Glutamatergic neuron (in vitro differentiated cells): ENCODE measurements at places on chromosomes 1 and 21.

DNA sequence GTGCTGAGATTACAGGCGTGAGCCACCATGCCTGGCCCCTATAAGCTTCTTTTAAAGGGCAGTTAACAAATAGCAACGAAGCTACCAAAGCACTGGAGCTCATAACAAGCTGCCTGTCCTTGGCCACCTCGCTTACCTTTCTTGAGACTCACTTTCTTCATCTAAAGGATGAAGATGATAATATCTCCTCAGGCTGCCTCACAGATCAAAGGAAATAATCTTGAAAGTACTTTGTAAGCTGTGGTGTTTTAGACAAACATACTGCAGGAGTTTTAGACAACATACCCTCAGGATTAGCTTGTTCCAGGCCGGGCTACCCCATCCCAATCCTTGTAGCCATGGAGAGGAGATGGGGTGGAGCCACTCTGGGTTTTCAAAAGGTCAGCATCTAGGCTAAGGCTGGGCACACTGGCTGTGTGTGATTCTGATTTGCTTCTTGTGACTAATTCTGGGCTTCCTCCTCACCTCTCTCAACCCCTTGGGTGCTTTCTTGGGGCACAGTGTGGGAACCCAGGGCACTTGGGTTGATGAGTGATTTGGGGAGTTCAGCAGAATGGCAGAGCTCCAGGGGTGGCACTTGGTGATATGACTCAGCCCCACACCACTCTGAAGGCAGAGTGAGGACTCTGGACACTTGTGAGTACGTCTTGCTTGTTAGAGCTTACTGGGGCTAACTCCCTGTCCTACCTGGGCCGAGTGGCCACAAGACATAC, 5.2 kb downstream of the GPR25 start:
- DNase-seq: no peak

- no peak for DNase-seq
Observed at GRCh38 chr1:234393190-234393589, 19.9 kb downstream of the COA6 start.

GRCh38 chr1:16026723-16027484, 5.1 kb downstream of the CLCNKA start:
- DNase-seq: peak; percentile 78

DNA sequence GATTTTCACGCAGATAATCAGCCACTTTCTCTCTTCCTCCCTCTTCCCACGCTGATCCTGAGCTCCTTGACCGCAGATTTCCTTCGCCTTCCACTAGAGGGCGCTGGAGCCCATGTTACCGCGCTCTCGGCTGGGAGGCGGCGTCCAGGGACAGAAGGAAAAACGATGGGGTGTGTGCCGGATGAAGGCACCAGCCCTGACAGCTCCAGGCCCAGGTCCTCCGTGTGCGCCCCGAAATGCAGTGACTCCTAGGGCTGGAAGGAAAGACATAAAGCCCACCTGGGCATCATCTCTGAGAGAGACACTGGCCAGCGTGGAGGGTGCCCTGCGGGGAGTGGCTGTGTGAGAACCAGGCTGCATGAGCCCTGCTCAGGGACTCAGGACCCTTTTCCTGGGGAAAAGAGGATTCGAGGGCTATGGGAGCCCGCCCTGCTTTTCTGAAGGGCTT, 44.9 kb upstream of the CYP2J2 start:
- peak; percentile 88 for DNase-seq

- no peak for DNase-seq
Observed at GRCh38 chr1:177315761-177316160, 145.0 kb downstream of the BRINP2 start.

DNA sequence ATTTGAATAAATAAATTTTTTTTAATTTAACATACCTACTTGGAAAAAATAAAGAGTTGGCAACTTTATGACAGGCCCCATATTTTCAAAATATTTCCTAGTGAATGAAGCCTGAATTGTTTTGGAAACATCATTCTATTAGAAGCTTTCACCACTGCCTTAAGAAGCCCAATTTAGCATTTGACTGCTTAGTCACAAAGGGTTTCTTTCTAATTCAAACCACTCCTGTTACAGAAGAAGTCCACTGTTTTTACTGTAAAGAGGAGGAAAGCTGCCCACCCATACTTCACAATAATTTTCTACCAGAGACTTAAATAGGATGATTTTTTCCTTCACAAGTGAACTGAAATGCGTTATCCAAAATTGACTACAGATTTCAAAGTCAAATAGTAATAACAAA, 534.6 kb upstream of the PTBP2 start:
- no peak for DNase-seq

DNA sequence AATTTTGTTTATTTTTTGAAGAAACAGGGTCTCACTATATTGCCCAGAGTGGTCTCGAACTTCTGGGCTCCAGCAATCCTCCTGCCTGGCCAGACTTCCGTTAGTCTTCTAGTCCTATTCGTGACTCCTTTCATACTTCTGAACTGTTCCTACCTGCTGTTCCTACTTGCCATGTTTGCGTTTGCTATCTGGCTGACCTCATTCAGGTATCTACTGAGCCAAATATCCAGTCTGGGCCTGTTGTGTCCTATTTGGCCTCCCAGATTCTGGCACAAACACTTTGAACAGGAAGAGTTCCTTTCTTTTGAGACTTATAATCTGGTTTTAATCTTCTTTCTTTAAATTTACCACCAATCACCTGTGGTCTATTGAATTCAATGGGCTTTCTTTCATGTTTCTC, 6.9 kb upstream of the NR1I3 start:
- DNase-seq: no peak

GRCh38 chr1:89540406-89540970, 15.9 kb downstream of the LRRC8B start:
- no peak for DNase-seq

- DNase-seq: no peak
Observed at GRCh38 chr1:56437959-56438358, 141.4 kb downstream of the PLPP3 start.

DNA sequence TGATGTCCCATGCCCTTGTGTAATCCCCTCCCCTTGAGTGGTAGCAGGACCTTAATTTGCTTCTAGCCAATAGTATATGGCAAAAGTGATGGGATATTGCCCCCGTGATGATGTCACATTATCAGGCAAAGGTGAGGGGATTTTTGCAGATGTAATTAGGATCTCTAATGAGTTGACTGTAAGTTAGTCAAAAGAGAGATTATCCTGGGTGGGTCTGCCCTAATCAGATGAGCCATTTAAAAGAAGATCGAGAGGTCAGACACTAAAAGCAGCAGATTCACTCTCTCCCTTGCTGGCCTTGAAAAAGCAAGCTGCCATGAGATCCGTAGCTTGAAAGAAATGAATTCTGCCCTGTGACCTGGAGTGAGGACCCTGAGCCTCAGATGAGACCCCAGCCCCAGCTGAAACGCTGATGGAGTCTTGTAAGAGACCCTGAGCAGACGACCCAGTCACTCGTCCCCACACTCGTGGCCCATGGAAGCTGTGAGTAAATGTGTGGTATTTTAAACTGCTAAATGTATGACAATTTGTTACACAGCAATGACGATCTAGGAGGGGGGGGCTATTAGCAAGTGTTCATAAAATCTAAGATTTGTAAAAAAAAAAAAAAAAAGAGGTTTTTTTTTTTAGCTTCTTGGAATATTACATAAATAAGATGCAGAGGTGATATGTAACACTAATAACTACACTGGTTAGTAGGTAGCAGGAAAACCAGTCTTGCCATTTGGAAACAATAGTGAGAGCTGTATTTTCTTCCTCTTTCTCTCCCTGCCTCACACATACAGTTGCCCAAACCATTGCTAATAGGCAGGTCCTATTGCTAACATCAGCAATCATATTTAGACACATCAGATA, 50.3 kb upstream of the TARBP1 start:
- no peak for DNase-seq

GRCh38 chr1:78061825-78062523, 16.2 kb downstream of the GIPC2 start:
- DNase-seq: no peak

- no peak for DNase-seq
Observed at GRCh38 chr1:153936011-153936802, 10.3 kb downstream of the DENND4B start.

- DNase-seq: no peak
Observed at GRCh38 chr1:224448453-224449017, 13.9 kb upstream of the WDR26 start.

DNA sequence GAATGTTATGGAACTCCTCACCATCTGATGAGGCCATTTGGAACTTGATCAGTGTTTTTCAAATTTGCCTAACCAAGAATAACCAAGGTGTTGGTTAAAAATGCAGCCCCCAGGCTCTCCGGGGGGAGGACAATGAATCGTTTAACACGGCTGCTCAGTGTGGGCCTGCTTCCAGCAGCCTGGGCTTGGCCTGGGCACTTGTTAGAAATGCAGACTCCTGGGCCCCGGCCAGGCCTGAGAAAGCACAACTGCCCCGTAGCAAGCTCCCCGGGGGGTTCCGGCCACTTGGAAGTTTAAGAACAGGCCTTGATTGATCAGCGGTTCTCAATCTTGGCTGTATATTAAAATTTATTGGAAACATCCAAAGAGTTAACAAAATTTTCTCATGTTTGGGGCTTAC, 22.8 kb upstream of the C2CD2 start:
- DNase-seq: no peak

GRCh38 chr1:221169447-221169889, 290.2 kb downstream of the HLX start:
- DNase-seq: no peak

DNA sequence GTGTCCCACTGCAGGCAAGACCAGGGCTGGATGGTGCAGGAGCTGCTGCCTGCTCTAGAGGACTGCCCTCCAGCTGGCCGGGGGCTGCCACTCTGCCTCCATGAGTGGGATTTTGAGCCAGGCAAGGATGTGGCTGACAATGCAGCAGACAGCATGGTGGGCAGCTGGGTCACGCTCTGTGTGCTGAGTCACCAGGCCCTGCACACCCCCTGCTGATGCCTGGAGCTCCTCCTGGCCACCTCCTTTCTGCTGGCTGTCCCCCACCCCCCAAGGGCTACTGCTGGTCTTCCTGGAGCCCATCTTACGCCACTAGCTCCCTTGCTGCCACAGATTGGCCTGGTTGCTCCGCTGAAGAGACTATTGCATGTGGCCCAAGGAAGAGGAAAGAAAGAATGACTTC, 3.9 kb upstream of the ZSCAN20 start:
- DNase-seq: no peak

GRCh38 chr1:180029524-180030135, 75.0 kb downstream of the CEP350 start:
- DNase-seq: no peak

DNA sequence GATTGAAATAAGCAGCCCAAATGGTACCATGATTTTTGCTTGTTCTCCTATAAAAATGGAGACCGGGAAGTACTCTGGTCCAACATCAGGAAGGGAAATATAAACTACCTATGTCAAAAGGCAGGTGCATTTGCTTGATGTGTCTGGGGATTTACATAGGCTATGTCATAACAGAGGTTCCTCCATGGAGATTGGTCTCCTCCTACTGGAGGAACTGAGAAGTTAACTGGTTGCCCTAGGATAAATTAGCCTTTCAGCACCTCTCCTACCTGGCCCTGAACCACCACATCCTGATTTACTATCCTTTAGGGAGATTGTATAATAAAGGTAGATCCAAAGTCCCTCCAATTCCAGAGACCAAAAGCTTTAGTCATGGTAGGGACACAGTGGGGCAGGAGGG, 1109.3 kb upstream of the B3GALT2 start:
- DNase-seq: no peak

DNA sequence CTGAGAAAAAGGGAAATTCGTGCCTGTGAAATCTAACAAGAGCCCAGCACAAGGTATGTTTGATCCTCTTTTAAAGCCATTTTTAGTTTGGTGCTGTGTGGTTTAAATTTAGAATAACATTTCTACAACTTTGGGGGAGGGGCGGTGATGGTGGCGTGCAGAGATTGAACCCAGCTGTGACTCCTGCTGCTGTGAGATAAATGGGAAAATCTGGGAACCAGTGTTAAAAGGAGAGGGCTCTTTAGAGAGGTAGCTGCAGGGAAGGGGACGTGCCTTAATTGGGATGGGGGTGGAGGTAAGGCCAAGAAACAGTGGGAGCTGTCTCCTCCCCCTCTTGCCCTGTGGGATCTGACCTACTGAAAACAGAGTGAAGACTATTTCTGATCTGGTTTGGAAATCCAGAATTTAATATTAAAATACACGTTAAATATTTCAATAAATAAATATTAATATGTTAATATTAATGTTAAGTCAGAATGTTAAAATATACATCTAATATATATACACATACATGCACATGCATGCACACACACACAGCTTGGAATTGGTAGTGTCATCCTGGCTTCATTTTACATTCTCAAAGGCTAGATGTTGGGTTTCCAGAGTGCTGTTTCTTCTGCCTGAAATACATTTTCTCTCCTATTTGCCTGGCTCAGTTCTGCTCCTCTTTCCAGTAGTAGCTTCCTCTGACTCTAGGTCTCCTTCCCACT, 30.1 kb upstream of the DNAJC6 start:
- DNase-seq: no peak

- no peak for DNase-seq
Observed at GRCh38 chr1:33818071-33818470, 45.8 kb upstream of the HMGB4 start.

GRCh38 chr1:64922336-64922735, 44.0 kb downstream of the JAK1 start:
- no peak for DNase-seq

- DNase-seq: no peak
Observed at GRCh38 chr1:64898107-64898861, 68.1 kb downstream of the JAK1 start.

- peak; percentile 48 for DNase-seq
Observed at GRCh38 chr21:45161038-45161945, 86.9 kb downstream of the ADARB1 start.

DNA sequence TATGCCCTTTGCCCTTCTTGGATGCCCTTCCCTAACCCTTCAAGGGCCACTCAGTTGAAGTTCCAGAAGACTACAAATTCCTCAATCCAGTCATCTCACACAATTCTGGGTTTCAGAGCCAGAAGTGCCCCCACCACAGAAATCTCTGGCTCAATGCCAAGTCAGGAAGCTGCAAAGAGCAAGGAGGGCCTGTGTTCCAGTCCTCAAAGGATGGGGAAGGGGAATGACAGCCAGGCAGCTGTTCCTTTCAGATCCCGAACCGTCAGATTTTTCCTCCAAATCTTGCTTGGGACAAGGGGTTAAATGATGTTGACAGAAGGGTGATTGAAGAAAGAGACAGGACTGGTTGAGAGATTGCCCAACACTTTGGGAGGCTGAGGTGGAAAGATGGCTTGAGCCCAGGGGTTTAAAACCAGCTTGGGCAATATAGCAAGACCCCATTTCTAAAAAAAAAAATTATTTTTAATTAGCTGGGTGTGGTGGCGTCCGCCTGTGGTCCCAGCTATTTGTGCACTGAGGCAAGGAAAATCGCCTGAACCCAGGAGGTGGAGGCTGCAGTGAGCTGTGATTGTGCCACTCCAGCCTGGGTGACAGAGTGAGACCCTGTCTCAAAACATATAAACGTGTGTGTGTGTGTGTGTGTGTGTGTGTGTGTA, 716 bp upstream of the HPDL start:
- DNase-seq: no peak

- DNase-seq: no peak
Observed at GRCh38 chr1:26785611-26786436, 1.9 kb upstream of the PIGV start.

DNA sequence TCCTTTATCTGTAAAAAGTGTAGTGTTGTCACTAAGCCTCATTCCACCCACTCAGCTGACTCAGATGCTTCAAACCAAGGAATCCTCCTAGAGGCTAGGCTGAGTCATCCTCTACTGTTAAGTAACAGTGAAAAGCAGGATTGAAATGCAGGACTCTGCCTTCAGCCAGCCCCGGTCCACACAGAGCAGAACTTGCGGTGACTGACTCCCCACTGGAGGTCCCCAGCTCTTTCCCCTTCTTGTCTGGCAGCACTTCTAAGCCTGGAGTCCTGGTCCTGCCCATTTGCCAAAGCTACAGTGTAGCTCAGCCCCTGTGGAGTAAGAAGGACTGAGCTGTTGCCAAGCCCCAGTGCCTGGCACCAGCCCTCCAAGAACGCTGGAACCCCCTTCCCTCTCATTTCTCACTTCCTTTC, 1.7 kb downstream of the RAB7B start:
- no peak for DNase-seq
